Naive thymus-derived CD8-positive, alpha-beta T cell (primary cell): ENCODE measurements at places on chromosomes 11 and 22.

GRCh38 chr22:48333323-48333763 is 1494.3 kb downstream of the BRD1 start:
- DNase-seq = no peak
- peaks cover 2% of the 10 kb centered on the region for H3K4me1 ChIP-seq
- H3K27me3 ChIP-seq = peaks cover 11% of the 10 kb centered on the region
- no peak overlapping the region for H3K4me3 ChIP-seq
- no peaks in the 10 kb centered on the region for H3K36me3 ChIP-seq
- H3K27ac ChIP-seq = no peak overlapping the region

DNA sequence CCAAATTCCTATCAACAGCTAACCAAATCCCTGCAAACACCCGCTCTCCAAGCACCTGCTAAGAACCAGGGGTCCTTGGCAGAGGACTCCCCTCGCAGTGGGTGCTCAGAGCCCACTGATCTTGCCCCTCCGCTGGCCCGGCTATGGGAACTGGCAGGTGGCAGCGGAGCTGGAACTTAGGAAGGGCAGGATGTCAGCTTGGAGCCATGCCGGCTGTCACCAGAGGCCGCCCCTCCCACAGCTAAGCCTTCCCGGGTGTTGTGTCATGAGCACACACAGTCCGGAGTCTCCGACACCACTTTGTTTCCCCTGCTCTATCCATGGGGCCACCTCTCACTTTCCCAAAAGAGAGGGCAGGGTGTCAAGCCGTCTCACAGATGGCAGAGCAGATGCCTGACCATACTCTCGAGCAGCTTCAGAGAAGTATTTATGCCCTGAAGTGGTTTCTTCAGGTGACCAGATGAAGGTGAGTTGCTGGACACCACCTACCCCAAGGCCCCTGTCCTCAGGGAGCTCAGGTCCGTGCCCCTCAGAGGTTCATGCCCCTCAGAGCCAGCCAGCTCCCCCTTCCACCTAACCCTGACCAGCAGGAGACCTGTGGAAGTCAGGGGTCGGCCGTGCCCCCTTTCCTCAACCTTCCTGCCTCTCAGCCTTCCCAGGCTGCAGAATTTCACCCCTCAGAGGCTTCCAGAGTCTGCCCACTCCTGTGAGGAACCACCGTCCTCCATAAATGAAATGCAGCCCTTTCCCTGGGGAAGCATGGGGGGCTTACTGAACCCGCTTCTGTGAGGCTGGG is 545.7 kb upstream of the B3GAT1 start:
- peaks cover 9% of the 10 kb centered on the region for H3K27me3 ChIP-seq
- no peaks in the 10 kb centered on the region for H3K36me3 ChIP-seq
- no peak for DNase-seq
- peaks cover 2% of the 10 kb centered on the region for H3K4me1 ChIP-seq

GRCh38 chr11:43130616-43131015 is 181.2 kb upstream of the API5 start:
- H3K27ac ChIP-seq = no peak overlapping the region
- H3K36me3 ChIP-seq = no peaks in the 10 kb centered on the region
- no peak for DNase-seq
- no peak overlapping the region for H3K4me3 ChIP-seq

GRCh38 chr11:116869610-116870009 is 32.2 kb upstream of the APOA1 start:
- peaks cover 4% of the 10 kb centered on the region for H3K4me1 ChIP-seq
- DNase-seq = no peak
- no peak overlapping the region for H3K4me3 ChIP-seq
- peaks cover 97% of the 10 kb centered on the region for H3K36me3 ChIP-seq

DNA sequence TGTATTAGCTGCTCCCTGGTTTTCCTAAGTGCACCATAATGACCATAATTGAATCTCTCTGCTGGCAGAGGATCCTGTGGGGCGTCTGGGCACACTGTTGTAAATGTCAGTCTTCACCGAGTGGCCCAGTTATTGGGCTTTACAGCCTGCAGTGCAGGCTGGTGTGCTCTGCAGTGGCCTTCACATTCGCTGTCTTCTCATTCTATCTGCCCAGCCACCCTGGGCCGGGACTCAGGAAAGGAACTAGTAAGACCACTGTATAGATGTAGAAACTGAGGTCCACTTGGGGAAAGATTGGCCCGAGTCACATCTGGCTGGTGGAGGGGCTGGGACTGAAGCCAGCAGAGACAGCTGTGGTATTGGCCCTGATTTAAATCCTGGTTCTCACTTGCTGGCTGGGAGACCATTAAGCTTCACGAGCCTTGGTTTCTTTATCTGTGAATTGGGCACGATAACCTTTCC is 49.3 kb downstream of the TSPAN18 start:
- H3K4me3 ChIP-seq = no peak overlapping the region
- peaks cover 2% of the 10 kb centered on the region for H3K36me3 ChIP-seq
- no peaks in the 10 kb centered on the region for H3K4me1 ChIP-seq
- H3K27me3 ChIP-seq = peaks cover 2% of the 10 kb centered on the region
- DNase-seq = no peak
- H3K27ac ChIP-seq = no peak overlapping the region

DNA sequence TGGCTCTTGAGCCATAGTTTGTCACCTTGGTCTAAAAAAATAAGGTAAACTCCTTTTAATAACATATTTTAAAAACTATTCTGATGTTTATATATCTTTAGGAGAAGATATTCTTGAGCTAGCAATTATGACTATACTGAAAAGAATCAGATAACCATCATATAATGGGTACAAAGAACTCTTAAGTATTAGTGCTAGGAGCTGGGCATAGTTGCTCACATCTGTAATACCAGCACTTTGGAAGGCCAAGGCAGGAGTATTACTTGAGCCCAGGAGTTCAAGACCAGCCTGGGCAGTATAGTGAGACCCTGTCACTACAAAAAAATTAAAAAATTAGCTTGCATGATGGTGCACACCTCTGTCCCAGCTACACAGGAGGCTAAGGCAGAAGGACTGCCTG is 54.0 kb upstream of the B3GNT6 start:
- no peaks in the 10 kb centered on the region for H3K27me3 ChIP-seq
- H3K4me1 ChIP-seq = no peaks in the 10 kb centered on the region
- peaks cover 9% of the 10 kb centered on the region for H3K36me3 ChIP-seq
- H3K4me3 ChIP-seq = no peak overlapping the region

DNA sequence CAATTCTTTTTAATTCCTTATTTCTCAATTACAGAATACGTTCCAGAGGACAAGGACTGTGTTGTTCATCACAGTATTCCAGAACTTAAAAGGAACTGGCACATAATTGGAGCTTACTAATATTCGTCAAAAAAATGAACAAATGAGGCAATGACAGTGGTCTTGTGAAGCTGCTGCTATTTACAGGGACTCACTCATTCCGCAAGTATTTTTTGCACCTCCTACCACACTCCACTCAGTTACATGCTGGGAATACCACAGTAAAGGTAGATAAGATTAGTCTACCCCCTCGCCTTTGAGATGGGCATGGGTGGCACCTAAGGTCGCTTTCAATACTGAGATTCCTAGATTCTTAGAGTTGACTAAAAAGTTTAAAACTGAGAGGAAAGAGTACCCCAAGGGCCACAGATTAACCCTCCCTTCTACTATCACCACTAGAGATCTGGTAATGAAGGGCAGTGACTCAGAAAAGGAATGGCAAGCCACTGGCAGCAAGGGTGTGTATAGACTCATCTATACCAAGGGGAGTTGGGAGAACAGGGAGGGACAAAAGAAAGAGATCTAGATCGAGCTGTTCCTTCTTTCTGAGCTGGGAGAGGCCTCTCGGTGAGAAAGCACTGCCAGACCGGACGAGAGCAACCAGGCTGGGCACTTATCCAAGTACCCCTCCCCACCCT is 85.0 kb downstream of the RPL27A start:
- no peaks in the 10 kb centered on the region for H3K36me3 ChIP-seq
- no peak overlapping the region for H3K27ac ChIP-seq
- H3K4me3 ChIP-seq = no peak overlapping the region
- no peaks in the 10 kb centered on the region for H3K27me3 ChIP-seq
- no peak for DNase-seq

- no peak for DNase-seq
- H3K27ac ChIP-seq = no peak overlapping the region
- H3K36me3 ChIP-seq = no peaks in the 10 kb centered on the region
- H3K4me3 ChIP-seq = no peak overlapping the region
- H3K27me3 ChIP-seq = peaks cover 18% of the 10 kb centered on the region
These were observed 71.2 kb downstream of the ADM start for GRCh38 chr11:10376061-10376460.

DNA sequence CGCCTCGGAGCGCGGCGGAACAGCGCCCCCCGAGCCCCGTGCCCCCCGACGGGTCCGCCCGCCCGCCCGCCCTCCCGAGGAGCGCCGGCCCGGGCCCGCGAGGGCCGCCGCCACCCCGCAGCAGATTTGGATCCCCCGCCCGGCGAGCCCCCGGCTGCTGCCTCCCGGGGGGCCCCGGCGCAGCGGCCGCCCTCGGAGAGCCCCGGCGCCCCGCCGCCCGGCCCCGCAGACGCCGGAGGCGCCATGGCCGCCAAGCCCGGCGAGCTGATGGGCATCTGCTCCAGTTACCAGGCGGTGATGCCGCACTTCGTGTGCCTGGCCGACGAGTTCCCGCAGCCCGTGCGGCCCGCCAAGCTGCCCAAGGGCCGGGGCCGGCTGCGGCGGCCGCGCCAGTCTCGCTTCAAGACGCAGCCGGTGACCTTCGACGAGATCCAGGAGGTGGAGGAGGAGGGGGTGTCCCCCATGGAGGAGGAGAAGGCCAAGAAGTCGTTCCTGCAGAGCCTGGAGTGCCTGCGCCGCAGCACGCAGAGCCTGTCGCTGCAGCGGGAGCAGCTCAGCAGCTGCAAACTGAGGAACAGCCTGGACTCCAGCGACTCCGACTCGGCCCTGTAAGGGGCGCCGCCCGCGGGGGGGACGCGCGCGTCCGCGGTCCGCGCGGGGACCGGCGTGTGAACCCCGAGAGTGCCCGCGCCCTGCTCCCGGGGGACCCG is 380 bp downstream of the C11orf96 start:
- DNase-seq = no peak
- no peak overlapping the region for H3K27ac ChIP-seq
- no peaks in the 10 kb centered on the region for H3K36me3 ChIP-seq
- H3K27me3 ChIP-seq = peaks cover 54% of the 10 kb centered on the region
- H3K4me3 ChIP-seq = peak overlapping the region; percentile 50
- peaks cover 16% of the 10 kb centered on the region for H3K4me1 ChIP-seq

DNA sequence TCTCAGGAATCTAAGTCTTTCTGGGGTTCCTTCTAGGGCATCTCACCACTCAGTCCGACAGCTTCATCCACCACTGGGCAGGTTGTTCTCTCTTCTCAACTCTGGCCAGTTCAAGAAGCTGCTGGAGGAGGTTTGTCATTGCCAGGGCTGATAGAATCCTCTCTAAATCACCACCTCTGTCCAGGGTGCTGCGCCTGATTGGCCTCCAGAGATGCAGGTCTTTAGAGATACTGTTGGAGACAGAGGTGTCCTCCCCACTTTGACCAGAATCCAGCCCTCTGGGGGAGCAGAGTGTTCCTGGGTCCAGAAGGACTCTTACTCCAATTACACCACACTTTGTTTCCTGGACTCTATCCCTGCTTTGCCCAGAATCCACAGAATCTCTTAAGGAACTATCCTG is 90.2 kb downstream of the NELL1 start:
- H3K27ac ChIP-seq = no peak overlapping the region
- DNase-seq = no peak
- no peaks in the 10 kb centered on the region for H3K4me1 ChIP-seq
- peaks cover 8% of the 10 kb centered on the region for H3K27me3 ChIP-seq
- H3K4me3 ChIP-seq = no peak overlapping the region

- peaks cover 5% of the 10 kb centered on the region for H3K36me3 ChIP-seq
- no peak for DNase-seq
- H3K27ac ChIP-seq = no peak overlapping the region
These were observed 64.3 kb downstream of the SMIM38 start for GRCh38 chr11:69219991-69220390.

- H3K4me3 ChIP-seq = no peak overlapping the region
- H3K27me3 ChIP-seq = no peaks in the 10 kb centered on the region
- no peak overlapping the region for H3K27ac ChIP-seq
- H3K4me1 ChIP-seq = peaks cover 48% of the 10 kb centered on the region
These were observed 11.6 kb downstream of the TANGO2 start for GRCh38 chr22:20032407-20032991.

DNA sequence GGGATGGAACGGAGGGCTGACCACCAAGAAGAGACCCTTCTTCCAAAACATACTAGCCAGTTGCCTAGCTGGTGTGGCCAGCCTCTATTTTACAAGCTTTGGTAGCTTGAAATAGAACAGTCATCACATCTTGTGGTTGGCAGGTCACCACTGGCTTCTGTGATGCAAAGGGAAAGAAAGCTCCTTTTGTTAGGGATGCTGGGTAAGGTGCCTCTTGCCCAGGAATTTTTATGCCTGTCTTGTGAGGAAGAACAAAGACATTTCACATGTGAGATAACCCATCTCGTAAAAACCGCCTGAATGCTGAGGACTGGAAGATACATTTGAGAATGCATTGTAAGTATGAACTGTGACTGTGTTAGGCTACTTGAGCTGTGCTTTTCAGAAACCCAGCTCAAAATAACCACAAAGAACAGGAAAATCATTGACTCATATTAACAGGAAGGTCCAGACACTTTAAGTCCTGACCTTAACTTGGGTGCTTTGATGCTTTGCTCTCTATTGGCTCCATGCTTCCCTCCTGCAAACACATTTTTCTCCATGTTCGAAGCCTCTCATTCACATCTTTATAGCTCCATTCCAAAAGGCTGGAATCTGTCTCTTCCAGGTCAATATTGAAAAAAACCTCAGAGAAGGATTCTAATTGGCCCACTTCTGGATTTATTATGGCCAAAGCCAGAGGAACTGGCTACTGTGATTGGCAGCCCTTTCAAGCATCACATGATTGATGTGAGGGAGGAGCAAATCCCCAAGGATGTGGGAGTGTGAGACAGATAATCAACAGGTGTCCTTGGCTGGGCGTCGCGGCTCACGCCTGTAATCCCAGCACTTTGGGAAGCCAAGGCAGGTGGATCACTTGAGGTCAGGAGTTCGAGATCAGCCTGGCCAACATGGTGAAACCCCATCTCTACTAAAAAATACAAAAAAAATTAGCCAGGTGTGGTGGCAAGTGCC is 53.9 kb downstream of the MICAL2 start:
- DNase-seq = no peak
- H3K27me3 ChIP-seq = no peaks in the 10 kb centered on the region
- H3K4me3 ChIP-seq = no peak overlapping the region
- no peak overlapping the region for H3K27ac ChIP-seq

DNA sequence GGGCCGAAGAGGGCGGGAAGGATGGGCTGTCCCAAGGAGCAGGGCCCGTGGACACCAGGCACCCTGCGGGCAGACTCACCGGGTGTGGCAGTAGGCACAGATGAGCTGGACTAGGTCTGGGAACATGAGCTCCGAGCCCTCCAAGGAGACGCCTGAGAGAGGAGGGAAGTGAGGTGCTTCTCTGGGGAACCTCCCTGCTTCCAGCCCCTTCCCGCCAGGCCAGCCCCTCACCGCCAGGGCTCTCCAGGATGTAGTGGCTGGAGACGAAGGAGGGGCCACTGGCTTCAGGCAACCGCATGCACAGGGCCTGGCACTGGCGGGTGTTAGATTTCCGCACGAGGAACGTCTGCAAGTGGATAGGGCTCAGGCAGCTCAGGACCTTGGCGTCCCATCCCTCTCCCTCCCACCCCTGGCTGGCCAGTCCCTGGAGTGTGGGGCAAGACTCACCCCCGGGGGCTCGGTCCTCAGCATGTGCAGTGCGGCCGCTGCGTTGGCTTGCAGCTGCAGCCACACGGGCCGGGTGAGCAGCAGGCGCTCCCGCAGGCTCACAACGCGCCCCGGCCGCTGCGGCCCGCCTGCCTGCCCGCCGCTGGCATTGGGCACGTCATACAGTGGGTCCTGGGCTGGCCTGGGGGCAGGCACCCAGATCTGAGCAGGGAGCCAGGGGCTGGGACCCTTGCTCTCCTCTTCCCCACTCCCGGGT is 552 bp downstream of the RIN1 start:
- DNase-seq = no peak
- H3K4me3 ChIP-seq = peak overlapping the region; percentile 92
- no peaks in the 10 kb centered on the region for H3K27me3 ChIP-seq
- H3K36me3 ChIP-seq = peaks cover 3% of the 10 kb centered on the region
- H3K27ac ChIP-seq = peak overlapping the region; percentile 91
